Activated CD4-positive, alpha-beta T cell treated with anti-CD3 and anti-CD28 coated beads, Interleukin-2, amount 50 U/mL, for 24 hours (primary cell): ENCODE measurements at places on chromosomes 12 and 14.
A peak's percentile ranks its signal among the peaks of the same experiment; 100 is the strongest.

DNA sequence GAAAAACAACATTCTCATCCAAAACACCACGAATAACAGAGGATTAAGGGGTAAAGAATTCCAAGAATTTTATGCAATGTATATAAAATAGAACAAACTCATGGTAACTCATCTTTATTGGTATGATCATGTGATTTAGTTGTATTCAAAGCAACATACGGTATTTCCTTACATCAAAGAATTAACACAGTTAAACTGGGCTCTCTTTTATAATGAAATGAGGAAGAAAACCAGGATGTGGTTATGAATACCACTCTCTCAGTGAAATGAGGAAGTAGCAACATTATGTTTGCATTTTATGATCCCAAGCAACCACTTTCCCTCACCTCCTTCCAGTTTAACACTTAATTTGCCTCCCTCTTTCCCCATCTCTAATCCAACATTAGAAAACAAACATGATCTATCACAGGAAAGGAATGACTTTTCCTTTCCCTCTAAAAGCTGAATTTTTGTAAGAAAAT, 22.9 kb downstream of the SPTLC2 start:
- DNase-seq, result no peak

DNA sequence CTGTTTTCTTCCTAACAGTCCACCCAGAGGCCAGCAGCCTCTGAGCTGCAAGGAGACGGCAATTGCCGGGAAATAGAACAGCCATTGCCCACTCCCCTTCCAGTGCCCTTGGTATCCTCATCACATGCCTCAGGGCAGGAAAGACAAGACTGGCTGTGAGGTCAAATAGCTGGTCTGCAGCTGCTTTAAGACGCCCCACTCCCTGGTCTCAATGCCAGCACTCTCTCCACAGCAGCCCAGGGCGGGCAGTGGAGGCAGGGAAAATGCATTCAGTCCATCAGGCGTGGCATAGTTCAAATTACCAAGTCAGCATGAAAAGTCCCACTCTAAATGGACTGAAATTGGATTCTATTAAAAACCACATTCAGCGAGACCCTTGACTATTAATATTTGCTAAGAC, 35.6 kb downstream of the TTC9 start:
- no peak for DNase-seq

DNA sequence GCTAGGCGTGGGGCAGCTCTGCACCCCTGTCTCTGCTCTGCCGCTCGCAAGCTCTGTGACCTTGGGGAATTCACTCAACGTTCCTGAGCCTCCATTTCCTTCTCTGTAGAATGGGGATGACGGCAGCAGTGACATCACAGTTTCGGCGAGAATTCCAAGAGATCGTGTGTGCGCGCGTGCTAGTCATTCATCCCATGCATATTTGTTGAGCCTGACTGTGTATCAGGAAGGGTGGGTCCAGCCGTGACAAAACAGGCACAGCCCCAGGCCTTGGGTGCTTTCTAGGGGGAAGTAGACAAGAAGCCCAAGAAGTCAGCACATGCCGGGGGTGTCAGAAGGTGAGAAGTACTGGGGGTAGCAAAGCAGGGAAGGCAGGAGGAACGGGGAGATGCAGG, 145.6 kb upstream of the NCOR2 start:
- DNase-seq, result no peak

DNA sequence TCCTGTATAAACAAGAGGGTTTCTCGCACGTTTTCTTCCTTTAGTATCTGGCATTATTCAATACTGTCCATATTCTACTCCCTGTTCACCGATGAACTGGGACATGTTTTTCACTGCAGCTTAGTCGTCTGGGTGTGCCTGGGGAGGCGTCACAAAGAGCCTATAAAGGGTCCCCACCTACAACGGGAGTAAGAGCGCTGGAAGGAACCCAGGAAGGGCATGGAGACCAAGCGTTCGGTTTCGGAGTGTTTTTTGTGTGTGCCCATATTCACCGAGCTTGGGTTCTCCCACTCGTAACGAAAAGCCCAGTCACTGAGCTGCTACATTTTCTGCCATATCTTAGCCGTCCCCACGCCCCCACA, 592 bp upstream of the USP15 start:
- DNase-seq, result no peak

- DNase-seq, result no peak
These were observed 1.2 kb downstream of the WNT5B start for GRCh38 chr12:1630133-1630826.

- DNase-seq, result no peak
These were observed 82.5 kb upstream of the KICS2 start for GRCh38 chr12:64304571-64304970.

GRCh38 chr12:87311206-87311605, 718.0 kb downstream of the C12orf50 start:
- no peak for DNase-seq

DNA sequence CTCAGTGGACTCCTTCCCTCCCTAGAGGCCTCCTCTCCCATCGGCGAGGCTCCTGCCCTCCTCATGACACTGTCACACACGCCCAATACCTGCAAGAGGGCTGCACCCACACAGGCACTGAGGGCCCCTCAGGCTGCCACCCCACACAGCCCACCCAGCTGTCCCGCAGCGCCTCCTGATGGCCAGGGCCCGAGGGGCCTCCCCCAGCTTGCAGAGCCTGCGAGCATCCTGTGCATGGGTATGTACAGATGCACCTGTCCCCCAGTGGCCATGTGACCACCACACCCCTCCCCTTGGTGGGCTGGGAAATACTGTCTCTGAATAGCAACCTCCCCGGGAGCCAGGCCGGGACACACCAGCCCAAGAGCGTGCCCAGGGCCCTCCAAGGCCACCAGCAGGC, 19.0 kb upstream of the NUDT14 start:
- DNase-seq, result no peak

DNA sequence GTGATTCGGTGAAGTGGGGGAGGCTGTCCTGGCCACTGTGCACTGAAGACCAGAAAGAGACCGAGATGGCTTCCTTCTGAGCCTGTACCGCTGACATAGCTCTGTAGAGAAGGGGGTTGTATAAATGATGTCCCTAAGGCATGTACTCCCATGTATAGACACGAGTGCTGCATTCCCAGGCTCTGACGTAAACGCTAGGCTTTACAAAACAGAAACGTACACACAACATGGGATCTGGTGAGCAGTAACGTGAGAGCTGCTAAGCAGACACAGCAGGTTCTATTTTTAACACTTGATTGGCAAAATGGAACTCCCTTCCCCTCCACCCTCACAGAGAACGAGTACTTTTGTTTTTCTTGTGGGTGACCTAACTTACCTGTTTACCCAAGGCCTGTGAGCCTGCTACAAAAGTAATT, 35.9 kb downstream of the ACADS start:
- no peak for DNase-seq

- peak; percentile 33 for DNase-seq
These were observed 30.9 kb upstream of the EMP1 start for GRCh38 chr12:13165617-13166041.

DNA sequence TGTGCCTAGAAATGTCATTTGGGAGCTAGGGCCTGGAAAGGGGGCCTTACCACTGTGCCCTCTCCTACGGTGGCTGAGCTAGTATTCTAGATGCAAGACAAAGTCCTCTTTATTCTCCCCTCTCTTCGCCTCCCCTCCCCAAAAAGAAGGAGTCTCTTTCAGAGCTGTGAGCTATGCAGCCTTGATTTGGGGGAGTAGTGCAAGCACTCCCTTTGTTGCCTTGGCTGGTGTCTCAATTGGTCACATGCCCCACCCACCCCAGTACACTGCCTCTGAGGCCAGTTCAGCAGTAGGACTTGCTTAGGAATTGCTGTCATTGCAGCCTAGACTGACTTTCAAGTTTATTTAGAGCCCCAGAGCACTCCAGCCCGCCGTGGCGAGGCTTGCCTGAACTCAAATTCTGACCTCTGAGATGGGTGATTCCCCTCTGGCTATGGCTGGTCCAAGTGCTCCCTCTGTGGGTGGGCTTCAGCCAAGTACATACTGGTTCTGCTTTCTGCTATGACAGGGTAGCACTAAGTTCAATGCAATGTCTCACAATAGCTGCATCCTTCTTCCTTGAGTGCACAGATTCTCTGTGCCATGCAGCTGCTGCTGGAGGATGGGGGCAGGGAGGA, 37.0 kb upstream of the FBXO33 start:
- DNase-seq, result no peak

DNA sequence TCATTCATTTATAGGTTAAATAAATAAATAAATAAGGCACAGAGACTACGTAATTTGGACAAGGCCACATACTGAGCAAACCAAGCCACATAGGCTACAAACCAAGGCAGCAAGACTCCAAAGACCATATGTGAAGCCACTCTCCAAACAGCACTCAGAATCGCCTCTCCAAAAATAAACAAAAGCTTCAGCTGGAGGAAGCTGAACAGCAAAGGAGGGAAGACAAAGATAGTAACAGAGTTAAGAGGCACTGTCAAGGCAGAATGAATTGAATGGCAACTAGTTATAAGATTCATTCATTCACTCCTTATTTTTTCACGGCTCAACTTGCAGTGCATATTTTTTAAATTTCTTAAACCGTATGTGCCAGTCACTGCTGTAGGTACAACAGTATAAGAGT, 200.5 kb upstream of the GRIP1 start:
- DNase-seq, result no peak

GRCh38 chr14:85766295-85766694, 236.4 kb downstream of the FLRT2 start:
- no peak for DNase-seq

GRCh38 chr12:91833780-91834359, 311.8 kb downstream of the BTG1 start:
- DNase-seq, result no peak

GRCh38 chr12:116959845-116960514, 49.2 kb downstream of the FBXW8 start:
- peak; percentile 28 for DNase-seq

- DNase-seq, result no peak
These were observed 78.5 kb downstream of the VCPKMT start for GRCh38 chr14:50037852-50038251.

DNA sequence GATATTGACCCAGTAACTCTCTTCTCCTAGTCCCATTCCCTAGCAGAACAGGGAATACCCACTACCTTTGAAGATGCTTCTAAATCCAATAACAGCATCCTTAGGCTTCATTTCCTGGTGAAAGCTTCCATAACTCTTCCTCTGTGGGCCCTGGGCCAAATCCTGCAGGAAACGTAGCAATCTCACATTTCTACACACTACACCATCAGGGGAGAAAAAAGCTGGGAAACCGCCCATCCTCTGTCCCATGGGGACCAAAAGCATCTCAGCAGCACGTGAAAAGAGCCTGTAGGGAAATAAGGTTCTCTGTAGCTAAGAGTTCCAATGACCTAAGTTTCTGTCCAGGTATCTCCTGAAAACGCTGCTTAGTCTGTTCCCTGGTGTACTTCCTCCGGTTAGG, 340.2 kb downstream of the DPF3 start:
- no peak for DNase-seq

DNA sequence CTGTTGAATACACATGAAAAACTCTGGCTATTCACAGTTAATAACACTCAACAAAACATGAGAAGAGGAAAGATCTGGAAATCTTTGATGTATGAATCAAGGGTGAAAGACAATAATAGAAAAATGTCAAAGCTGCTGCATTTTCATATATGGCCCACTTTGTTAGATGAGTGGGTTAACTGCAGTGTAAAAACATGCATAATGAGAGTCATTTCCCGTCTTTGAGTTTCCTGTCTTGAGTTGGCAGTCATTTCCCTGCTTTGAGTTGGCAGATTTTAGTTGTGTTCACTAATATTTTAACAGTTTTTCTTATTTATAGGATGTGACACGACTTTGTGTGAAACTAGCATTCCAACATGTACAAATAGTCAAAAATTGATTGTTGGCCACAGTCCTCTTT, 87.9 kb upstream of the PTPRQ start:
- no peak for DNase-seq

- DNase-seq, result no peak
These were observed 32.2 kb upstream of the RD3L start for GRCh38 chr14:103974575-103974974.

- DNase-seq, result no peak
These were observed 4.8 kb downstream of the IFFO1 start for GRCh38 chr12:6551063-6551461.

DNA sequence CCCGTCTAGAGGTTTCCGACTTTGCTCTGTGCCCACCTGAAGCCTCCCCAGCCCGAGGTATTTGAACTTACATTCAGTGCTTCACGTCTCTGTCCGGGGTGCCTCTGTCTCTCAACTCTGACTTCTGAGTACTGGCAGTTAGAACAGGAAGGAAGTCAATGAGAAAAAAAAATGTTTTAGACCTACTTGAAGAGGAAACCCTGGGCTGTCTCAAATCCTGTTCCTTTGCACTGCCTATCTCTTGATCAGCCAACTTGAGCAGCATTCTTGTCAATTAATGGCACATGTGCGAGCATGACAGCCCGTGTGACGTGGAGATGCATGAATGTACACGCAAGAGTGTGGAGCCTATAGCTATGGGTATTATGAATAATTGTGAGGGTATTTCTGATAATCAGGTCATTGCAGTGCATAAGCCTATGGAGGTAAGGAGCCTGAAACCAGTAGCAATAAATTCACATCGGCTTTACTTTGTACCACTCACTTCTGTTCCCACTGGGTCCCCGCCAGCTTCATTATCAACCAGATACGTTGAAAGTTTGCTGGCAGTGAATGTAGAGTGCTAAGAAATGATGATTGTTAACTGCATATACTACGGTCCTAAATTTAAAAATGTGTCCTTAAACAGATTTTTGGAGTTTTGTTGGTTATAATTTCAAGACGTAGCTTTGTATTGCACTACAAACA, at the start of gene ARHGDIB:
Gene ARHGDIB, minus strand, starts transcription at position 136 of the 687 bp plus-strand sequence. CDS start 10,889 bp downstream, outside the sequence.
- DNase-seq, result no peak

DNA sequence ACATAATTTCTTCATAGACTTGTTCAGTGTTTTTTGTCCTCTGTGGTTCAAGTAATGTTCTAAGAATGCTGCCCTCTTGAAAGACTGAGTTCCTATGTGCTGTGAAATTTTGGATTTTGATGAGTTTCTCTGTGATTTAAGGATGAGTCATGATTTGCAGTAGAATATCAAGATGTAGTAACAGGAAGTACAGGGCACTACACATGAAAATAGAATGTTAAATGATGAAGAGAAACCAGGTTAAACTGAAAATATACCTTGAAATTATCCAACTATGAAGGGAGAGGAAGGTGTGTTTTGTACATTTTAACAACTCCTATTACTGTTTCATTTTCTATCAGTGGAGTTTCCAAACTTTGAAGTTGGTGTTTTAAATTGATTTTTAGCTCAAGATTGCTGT, 4.8 kb downstream of the ELK3 start:
- no peak for DNase-seq

DNA sequence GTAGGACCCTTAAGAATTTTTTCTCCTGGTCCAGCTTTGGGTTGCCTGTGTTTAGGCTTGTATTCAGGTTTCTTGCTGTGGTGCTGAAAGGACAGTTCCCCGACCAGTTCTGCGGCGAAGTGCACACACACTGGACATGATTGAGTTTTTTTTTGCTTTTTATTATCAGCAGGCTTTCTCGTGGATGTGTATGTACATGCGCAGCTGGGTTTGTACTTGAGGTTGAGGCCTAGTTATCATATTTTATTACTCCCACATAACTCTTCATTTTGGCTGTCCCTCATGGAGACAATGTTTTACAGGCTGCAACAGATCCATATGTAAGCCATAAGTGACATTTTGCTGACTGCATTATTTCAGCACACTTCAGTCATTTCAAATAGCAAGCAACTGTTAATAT, 2.5 kb downstream of the SCN8A start:
- no peak for DNase-seq
